Stimulated activated CD4-positive, alpha-beta T cell treated with anti-CD3 and anti-CD28 coated beads, Interleukin-4, amount 100 ng/mL, for 4 hours (primary cell): ENCODE measurements at places on chromosomes 13 and 19.

GRCh38 chr13:85163063-85163462, 636.2 kb downstream of the SLITRK6 start:
- DNase-seq, result no peak

- DNase-seq, result no peak
Measured at GRCh38 chr19:15200553-15201364, at the start of gene NOTCH3. Gene NOTCH3 (minus strand): TSS chr19:15200995. CDS start chr19:15200905, 90 bp downstream.

DNA sequence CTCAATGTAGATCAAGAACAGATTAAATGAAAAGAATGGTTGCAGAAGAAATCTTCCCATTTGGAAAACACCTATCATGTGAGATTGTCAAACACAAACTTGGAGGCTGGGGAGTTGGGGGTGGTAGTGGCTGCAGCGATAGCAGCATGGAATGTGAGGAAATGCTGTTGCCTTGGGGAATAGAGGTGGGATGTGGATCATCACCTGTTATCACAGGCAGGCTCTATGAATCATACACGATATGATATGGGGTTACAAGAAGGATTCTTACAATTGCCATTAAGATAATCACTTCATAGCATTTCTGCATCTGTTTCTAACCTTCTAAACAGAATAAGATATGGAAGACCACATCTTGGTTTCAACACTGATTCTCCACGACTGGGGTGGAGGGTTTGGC, 88.7 kb downstream of the RNASEH2B start:
- DNase-seq, result no peak

GRCh38 chr19:4059453-4059871, 7.2 kb downstream of the ZBTB7A start:
- no peak for DNase-seq

- no peak for DNase-seq
Measured at GRCh38 chr13:33109271-33109697, 93.1 kb downstream of the KL start.

- DNase-seq, result no peak
Measured at GRCh38 chr13:99646866-99647595, 145.8 kb downstream of the TM9SF2 start.

DNA sequence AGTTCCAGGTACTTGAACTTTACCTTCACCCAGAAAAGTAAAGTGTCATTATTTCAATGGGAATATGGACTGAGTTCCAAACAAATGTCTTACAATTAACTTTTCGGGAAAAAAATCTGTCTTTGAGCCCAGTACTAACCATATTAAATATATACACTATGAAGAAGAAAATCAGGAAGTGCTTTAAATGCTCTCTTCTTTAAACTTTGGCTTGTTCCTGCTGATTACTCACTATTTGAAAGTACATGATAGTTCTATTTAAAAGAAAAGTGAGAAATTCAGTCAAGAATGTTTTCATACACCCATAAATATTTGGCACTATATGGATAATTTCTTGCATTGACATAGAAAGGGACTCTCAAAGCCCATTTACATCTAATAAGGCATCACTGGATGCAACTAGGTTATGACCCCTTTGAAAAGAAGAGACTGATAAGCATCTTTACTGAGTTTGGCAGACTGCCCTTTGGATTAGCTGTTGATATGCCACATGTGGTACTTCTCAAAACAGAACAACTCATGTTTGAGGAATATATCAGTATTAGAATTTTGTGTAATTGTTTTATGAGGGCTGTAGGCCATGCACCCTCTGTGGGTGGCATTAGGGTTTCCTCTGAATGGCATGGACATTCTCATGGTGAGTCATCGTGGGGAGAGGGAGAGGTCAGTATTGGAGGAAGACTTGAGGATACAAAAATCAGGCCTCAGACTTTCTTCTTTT, 25.0 kb upstream of the VWA8 start:
- no peak for DNase-seq

DNA sequence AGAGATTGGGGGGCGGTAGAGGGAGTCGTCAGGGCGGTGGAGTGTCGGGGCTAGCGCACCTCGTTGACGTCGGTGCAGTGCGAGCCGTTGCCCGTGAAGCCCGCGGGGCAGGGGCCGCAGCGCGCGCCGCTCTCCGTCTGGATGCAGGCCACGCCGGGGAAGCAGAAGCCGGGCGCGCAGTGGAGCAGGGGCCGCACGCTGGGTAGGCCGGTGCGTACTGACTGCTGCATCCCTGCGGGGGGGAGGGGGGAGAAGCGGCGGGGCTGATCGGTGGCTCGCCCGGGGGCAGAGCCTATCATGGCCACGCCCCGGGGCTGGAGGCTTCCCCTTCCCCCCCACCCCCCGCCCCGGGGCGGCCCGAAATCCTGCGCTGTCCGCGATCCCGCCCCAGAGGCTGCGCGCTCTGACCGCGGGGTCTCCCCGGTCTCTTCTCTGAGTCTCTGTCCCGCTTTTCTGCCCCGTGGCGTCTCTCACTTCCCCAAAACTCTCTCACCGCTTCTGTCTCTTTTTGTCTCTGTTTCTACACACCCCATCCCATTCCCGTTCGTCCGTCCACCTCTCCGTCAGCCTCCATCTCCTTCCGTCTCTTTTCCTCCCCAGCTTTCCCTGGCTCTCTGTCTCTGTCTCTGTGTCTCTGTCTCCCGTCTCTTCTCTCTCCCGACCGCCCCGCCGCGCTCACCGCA, 1.1 kb downstream of the COMP start:
- peak; percentile 28 for DNase-seq

- no peak for DNase-seq
Measured at GRCh38 chr13:79011179-79011578, 352.2 kb upstream of the OBI1 start.

- no peak for DNase-seq
Measured at GRCh38 chr19:4654437-4655361, 15.4 kb downstream of the TNFAIP8L1 start.

DNA sequence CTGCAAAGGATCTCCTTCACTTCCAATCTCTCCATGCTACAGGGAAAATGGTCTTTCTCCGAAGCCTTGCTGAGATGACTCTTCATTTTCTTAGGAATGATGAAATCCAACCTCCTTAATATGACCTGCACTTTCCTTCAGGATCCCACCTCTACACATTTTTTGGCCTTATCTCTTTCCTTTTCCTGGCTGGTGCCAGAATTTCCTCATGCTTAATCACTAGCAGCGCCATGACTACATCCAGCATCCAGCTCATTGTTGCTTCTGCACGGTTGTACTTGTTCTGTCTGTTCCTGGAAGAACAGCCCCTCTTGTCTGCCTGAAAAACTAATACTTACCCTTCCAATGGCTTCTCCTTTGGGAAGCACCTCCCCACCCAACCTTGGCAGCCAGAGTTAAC, 68.4 kb downstream of the TEX26 start:
- DNase-seq, result no peak

DNA sequence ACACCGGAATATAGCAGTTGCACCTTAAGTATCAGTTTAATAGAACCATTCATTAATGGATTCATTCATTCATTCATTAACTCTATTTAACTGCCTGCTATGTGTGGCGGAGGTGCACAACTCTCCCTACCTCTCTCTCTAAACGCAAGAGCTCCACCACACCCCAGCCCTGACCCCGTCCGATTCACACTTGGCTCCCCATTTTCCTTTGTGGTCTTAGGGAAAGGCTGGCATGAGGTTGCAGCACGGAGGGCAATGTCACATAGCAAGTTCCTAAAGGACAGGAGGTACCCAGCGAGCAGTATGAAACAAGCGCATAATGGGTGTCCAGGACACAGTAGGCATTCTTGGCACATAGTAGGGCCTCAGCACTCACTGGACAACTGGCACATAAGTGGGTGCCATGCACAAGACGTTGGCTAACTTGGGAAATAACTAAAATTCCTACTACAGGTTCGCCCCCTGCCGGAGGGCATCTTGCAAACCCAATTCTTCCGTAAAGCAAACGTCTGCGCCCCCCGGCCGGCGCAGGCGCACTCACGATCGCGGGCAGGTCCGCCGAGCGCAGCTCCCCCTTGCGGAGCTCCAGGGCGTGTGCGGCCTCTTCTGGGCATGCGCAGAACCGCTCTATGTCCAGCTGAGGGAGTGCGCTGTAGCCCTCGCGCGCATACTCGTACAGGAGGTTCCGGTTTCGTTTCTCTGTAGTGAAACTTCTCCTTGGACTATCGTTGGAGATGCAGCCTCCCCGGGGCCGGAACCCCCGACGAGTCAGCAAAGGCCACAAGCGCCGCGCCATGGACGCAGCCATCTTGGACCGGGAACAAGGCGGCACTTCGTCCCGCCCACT, at the start of gene SARS2:
SARS2 (minus strand) TSS at position 835 of the 847 bp plus-strand sequence; CDS start at position 808, 27 bp downstream.
- DNase-seq, result peak; percentile 88

- peak; percentile 39 for DNase-seq
Measured at GRCh38 chr19:30666301-30666803, 294.2 kb downstream of the ZNF536 start.

DNA sequence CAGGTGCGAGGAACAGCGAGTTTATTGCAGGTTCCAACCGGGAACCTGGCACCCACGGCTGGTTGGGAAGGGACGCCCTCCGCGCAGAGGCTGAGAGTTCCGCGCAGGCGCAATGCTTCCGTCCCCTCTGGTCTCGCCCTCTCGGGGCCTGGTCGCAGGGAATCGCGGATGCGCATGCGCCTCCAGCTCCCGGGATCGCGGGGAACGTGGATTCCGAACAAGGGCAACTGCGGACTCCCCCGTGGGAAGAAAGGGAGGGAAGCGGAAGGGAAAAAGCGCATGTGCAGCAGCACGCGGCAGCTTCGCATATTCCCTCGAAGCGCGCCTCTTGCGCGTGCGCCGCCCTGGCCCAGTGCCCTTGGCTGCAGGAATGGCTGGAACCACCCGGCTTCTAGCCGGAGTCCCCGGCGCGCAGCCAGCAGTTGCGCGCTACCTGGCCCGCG, 1.1 kb downstream of the TSSK6 start:
- no peak for DNase-seq

DNA sequence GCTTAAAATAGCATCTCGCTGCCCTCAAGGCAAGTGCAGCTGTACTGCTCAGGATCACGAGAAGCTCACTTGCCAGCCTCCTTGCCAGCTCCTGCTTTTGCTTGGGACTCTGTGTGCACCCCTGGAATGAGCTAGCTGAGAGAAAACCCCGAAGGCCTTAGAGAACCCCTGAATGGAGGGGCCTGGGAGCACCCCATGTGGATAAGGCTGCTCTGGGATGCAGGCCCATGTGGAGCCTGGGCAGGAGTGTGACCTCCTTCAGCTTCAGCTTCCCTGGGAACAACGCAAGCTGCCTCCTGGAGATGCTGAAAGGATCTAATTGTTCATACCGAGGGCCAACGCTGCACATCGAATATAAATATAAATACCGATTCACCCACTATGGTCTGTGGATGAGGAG, 109.2 kb downstream of the HSPH1 start:
- DNase-seq, result no peak

- no peak for DNase-seq
Measured at GRCh38 chr19:39935364-39935661, 879 bp upstream of the FCGBP start.

GRCh38 chr13:59111751-59112171, 1052.0 kb downstream of the DIAPH3 start:
- no peak for DNase-seq

DNA sequence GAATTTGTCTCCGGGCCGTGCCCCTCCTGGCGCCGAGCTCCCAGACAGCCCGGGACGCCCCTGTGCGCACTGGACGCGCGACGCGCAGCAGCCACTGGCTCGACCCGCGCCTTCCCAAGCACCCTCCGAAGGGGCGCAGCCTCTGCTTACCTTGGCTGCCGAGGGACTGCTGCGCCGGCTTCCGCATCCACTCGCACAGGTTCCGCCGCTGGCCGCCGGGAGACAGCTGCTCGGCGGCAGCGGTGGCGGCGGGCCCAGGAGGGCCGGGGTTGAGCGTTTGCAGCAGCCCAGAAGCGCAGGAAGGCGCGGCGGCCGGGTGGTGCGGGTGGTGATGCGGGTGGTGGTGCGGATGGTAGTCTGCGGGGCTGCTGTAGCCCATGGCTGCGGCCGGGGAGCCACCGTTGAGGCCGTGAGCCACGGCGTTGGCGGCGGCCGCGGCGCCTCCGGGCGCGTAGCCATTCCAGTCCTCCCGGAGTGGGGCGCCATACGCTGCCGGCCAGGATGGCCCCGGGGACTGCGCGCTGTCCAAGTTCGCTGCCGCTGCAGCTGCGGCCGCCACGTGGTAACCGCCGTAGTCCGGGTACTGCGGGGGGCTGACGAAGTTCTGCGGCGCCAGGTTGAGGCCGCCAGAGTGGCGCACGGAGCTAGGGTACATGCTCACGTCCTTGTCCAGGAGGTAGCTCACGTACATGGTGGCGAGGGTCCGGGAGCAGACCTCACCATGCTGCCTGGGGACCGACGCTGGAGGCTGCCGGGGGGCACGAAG, 616 bp downstream of the CDX2 start:
- no peak for DNase-seq

- no peak for DNase-seq
Measured at GRCh38 chr19:53057904-53058580, 13.5 kb downstream of the ERVV-2 start.

GRCh38 chr19:53906211-53907192, 2.6 kb upstream of the CACNG7 start:
- DNase-seq, result peak; percentile 38

DNA sequence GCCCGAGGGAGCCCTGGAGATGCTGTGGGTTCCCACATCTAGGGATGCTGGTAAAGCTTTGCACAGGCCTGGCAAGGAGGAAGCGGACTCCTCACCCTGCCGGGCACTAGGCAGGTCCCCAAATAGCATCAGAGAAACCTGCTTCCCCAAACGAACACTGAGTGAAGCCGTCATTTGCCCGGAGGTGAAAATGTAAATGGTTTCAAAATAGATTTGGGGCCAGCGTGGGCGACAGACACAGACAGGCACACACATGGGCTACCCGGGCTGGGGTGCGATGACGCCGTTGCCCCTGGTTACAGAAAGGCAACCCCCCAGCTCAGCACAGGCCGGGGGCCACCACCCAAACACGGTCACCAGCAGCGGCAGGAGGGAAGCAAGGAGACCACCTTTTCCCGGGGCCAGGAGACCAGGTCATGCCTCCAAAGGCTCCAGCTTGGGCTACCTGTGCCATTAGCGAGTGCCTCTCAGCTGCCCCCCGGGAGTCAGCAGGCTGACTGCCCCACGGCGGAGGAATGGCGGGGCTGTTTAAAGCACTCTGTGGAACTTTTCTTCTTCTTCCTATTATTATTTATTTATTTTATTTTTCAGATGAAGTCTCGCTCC, 47.5 kb upstream of the NDUFS7 start:
- DNase-seq, result no peak

- DNase-seq, result no peak
Measured at GRCh38 chr13:91169321-91170050, 178.0 kb upstream of the MIR17HG start.

- DNase-seq, result no peak
Measured at GRCh38 chr13:35964863-35965180, 166.4 kb downstream of the DCLK1 start.
